ENCODE measurements at places on chromosomes 6 and 20.
A peak's percentile ranks its signal among the peaks of the same experiment; 100 is the strongest.

DNA sequence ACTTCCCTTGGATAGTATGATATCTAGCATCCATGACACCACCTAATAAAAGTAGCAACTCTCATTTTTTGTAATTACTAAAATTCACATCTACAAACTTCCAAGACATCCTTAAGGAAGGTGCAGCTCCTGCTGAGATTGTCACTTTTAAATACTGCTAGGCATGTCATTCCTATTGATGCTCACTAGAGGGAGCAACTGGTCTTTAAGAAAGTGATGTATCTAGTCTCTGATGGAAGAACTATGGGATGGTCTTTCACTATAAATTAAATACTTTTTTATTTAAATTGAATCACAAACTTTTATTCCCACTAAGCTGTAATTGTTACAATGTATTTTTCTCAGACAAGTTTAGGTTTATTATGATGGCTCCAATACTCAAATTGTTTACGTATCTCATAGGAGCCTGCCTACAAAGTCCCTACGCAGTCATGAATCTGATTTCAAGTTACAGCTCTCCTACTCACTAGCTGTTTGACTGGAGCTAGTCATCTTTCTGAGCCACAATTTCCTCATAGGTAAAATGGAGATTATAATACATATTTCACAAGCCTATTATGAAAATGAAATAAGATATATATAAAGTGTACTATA lies 8.1 kb upstream of the TSPYL1 start:
- no peak for DNase-seq

- no peak for DNase-seq
These were observed 159.1 kb downstream of the MTHFD1L start for GRCh38 chr6:151024597-151024996.

DNA sequence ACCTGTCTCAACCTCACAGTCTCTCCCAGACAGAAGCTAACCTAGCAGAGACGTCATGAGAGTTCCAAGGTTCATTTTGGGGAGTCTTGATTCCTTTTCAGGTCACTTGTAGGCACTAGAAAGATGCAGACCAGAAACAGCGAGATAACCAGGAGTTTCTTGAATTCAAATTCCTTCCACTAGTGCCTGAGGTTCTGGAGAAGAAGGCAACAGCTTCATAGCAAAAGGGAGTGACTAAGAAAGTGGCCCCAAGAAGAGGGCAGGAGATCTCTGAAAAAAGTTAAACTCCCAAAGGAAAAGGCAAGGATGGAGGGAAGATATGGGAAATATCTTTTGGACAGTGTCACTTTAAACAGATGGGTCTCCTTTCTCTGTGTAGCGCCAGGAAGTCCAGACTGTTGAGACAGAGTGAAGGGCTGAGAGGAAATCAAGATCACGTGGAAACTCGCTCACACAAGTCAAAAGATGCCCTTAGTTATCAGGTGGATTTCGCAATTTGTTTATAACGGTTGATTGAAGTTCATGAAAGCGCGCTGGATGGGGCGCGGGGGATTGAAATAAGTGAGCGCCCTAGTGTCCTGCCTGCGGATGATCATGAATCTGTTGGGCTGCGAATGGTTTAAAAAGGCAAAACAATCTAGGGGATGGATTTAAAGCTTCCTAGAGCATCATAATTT lies 4.8 kb upstream of the PRSS16 start:
- no peak for DNase-seq

DNA sequence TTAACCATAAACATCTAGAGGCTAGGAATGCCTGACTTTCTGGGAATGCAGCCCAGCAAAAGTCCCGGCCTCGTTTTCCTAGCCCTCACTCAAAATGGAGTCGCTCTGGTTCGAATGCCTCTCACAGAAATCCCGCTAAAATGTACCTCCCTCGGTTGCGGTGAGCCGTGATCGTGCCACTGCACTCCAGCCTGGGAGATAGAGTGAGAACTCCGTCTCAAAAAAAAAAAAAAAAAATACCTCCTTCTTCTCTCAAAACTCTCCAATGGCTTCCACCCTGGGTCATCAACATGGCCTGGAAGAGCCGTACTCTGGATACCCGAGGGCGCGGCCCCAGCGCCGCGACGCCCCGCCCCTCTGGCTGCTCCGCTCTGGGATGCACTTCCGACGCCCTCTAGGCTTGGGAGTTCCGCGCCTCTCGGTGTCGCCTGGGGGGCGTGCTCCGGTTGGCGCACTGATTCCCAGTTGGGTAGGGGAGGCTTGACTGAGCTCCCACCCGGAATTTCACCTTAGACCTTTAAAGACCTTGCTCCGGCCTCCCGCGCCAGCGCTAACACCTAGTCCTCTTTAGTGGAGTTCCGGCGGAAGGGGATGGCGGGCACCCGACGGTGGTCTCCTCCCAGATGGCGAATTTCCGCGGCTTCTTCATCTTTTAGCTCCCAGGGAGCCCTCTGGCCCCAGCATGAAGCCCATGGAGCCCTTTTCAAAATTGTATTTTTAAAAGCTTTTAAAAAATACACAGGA lies 12.3 kb downstream of the HMGN4 start:
- DNase-seq: peak; percentile 50

DNA sequence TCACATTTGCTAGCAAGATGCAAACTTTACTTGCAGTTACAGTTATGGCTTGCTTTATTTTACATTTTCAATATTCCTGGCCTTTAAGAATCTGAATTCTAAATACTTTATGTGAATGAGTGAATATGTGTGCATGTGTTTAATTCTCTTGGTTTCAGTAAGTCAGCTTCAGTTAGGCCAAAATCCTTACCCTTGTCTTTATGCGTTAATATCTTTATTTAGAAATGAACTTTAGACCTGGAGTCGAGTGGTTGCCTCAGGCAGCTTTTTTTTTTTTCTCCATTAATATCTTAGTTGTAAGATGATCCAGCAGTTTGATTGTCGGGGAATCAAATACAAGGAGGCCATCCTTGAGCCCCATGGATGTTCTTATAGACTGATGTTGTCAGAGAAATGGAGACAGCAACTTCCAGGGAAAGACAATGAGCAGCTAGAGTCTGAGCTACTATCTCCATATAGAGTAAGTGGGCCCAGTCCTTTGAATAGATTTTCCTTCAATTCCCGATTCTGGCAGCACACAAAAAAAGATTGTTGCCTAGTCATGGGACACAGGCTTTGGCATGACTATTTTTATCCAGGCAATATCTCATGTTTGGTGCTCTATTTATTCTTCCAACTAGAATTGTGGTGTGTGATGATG lies 398.0 kb downstream of the DHX35 start:
- DNase-seq: no peak

- no peak for DNase-seq
These were observed 13.1 kb downstream of the JAG1 start for GRCh38 chr20:10660661-10661060.

DNA sequence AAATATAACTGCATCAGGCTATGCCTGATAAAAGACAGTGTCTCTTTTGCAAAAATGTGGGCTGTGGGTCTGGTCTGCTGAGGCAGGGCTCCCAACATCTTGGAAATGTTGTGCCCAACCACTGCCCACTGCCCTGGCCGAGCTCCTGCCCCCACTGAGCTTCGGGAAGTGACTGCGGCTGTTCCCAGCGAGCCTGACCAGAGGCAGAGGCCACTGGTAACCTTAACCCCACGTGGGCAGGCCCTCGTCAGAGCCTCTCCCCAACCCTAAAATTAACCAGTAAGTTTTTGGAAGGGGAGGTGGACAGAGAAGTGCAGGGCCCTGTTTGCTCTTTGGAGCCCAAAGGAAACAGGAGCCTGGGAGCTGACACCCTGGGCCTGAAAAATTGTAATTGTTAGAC lies 225.9 kb downstream of the MAFB start:
- DNase-seq: no peak

- no peak for DNase-seq
These were observed 41.9 kb downstream of the FOXP4 start for GRCh38 chr6:41588111-41588510.

DNA sequence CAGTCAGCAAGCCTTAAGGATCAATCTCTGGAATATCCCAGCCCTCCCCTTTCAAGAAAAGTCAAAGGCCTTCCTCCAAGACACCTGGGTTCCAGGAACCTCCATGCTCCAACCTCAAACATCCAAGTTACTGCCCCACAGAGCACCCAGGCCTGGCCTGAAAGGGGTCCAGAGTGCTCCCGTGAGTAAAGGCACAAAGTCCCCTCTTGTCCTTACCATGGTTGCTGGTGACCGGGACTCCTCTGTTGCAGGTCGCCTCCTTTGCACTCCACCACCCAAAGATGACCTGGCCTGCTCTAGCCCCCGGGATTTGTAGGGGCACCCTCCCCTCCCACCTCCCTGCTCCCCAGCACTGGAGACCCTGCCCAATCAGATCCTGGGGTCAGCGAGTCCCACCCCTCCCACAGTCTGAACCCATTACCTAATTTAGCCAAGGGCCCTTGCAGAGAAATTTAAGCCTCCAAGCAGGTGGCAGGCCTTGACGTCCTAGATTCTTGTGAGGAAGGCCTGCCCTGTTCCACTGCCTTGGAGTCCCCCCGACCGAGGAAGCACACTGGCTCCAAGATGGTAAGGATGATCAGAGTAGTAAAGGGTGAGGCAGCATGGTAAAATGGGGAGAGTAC lies at the start of gene TNNC2:
TSS of gene TNNC2 (minus strand) at position 283 of the 623 bp plus-strand sequence. CDS start at position 219, 64 bp downstream.
- no peak for DNase-seq

- DNase-seq: no peak
These were observed 816.7 kb upstream of the FLRT3 start for GRCh38 chr20:15154070-15154469.

DNA sequence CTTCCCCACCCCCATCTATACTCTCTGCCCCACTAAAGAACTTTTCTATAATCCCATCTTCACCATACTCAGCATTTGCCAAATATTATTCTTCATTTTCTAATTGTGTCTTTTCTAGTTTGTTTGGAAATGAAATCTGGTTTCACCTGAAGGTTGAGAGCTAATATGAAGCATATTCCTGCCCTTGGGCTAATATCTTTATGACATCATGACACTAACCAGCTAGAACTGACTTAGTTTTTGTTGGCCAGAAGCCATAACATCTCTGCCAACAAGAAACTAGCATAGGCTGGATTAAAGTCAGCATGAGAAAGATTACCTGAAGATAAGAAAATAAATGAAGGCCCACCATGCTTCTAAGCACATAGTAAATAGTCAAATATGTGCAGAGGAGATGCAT lies 16.7 kb downstream of the UNC5CL start:
- no peak for DNase-seq

DNA sequence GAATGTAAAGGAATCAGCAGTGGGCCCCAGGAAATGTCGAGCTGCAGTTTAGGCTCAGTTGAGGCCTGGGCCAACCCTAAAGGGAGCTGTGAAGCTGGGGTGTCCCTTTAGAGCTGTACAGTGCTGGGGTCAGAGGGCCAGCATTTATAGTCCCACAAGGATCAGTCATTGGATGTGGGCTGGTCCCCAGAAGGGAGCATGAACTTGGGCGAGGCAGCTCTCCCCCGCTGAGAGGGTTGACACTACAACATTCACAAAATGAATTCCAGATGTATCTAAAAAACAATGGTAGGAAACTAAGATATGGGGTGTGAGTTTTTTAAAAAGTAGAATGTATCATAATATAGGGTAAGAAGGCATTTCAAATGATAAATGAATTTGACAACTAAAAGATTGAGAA lies 29.7 kb upstream of the TMX4 start:
- no peak for DNase-seq

DNA sequence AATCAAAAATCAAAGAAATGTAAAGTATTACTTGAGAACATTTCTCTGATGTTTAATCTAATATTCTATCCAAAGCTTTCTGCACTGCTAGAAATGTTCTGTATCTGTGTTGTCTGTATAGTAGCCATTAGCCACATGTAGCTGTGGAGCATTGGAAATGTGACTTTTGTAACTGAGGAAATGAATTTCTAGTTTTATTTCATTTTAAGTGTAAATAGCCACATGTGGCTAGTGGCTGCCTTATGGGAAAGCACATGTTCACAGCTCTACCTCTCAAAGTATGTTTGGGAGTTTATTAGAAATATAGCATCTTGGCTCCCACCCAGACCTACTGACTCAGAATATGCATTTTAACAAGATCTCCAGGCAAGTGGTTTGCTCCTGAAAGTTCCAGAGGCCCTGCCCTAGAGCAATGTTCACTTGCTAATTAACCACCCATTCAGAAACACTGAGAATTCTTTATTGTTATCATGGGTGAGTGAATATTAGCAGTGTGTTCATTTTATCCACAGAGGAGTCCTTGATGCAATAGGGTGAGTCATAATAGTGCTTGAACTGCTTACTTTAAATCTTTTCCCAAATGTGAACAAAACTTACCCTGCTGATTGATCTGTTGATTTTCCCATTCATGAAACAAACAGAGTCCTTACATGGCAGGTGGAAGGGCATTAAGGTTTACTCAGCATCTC lies 282.7 kb downstream of the PLCB1 start:
- DNase-seq: peak; percentile 19

DNA sequence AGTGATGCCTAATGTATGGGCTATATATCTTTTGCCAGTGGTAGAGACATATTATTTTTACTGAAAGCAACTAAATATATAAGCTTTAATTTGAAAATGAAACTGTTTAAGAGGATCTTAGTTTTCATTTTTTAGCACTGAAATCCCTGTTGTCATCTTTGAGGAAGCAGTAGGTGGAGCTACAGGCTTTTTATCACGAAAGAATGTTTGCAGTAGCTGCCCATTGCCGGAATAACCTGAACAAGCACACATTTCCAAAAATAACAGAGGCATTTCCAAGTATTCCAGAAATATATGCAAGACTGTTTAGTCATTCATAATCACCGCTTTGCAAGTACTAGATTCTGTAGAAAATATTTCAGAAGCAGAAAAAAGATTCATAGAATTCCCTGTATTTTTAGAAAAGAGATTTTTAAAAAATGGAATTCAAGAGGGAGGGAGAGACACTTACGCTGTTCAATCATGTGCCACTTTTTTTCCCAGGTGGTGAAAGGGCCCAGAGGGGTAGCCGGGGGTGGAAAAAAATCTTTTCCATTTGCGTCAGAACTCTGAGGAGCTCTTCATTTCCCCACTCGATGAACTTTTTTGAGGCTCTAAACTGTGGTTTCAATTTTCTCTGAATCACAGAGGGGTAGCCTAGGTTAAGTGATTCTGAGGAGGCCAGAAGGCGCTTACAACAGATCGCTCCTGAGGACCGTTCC lies 142.5 kb upstream of the FERMT1 start:
- DNase-seq: peak; percentile 69

DNA sequence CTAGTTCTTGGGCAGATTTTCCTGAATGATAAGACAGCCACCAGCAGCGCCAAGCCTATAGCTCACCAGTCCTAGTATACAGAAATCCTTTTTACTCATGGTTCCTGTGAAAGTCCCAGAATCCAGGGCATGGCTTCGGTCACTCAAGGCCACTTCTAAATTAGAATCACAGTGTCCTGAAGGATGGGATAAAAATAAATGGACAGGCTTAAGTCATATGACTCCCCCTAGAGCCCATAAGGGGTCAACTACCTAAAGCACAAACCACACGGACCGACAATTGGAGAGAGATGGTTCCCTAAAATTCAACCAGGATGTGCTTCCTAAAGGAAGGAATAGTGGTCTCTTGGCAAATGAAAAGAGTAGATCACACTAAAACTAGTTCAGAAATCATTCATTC lies 404.1 kb upstream of the PLCB4 start:
- no peak for DNase-seq
